Cardiac septum (tissue), 1 donor: ENCODE measurements at places on chromosomes 16 and 17. TPM values are rescaled to one million over a fixed set of nuclear protein-coding genes. Genes with fewer than 3 reads are reported as not detected.

Gene ADCY9
- total RNA-seq: 44.0 TPM

Gene CCT6B
- total RNA-seq: 2.2 TPM

Gene GNAO1
- 13.0 TPM for total RNA-seq

Gene EFCAB5
- total RNA-seq: not detected

Gene ARL5C
- not detected for total RNA-seq

Gene PLA2G10
- not detected for total RNA-seq

Gene CA7
- not detected for total RNA-seq

Gene MGAT5B
- 0.13 TPM for total RNA-seq

Gene ZFP3
- total RNA-seq: 12.6 TPM

Gene PGAP6
- 42.8 TPM for total RNA-seq

Gene GP1BA
- total RNA-seq: not detected

Gene SBK1
- 1.9 TPM for total RNA-seq

Gene HSPB9
- total RNA-seq: not detected

Gene TBC1D28
- not detected for total RNA-seq

Gene ANKRD13B
- 8.1 TPM for total RNA-seq

Gene SLC12A3
- total RNA-seq: not detected

Gene NHERF2
- 183 TPM for total RNA-seq

Gene ANKRD40CL
- total RNA-seq: not detected

Gene SLC13A5
- total RNA-seq: 0.11 TPM

Gene ZP2
- total RNA-seq: not detected

Gene ADAP2
- 6.8 TPM for total RNA-seq

Gene ITGAX
- 5.9 TPM for total RNA-seq

Gene RAMP2
- total RNA-seq: 45.8 TPM

Gene LDAF1
- total RNA-seq: 104 TPM

Gene CACNG3
- not detected for total RNA-seq

Gene KRTAP4-16
- total RNA-seq: not detected

Gene TBC1D3H
- total RNA-seq: not detected

Gene KRT20
- not detected for total RNA-seq

Gene PRR35
- not detected for total RNA-seq

Gene TMEM238L
- not detected for total RNA-seq

Gene PCYT2
- total RNA-seq: 47.1 TPM

Gene NLE1
- total RNA-seq: 3.8 TPM

Gene UNC13D
- total RNA-seq: 7.9 TPM

Gene GCGR
- total RNA-seq: not detected

Gene SLC9A5
- 1.1 TPM for total RNA-seq

Gene KRTAP1-3
- not detected for total RNA-seq

Gene SLC2A4
- total RNA-seq: 73.5 TPM

Gene TNP2
- total RNA-seq: not detected

Gene SLC5A11
- not detected for total RNA-seq

Gene KRT40
- total RNA-seq: not detected

Gene C16orf89
- total RNA-seq: 8.9 TPM

Gene ANKFN1
- total RNA-seq: not detected

Gene PIK3R5
- total RNA-seq: 2.0 TPM

Gene FOXC2
- 2.6 TPM for total RNA-seq

Gene CDRT15L2
- not detected for total RNA-seq

Gene SOCS7
- 17.8 TPM for total RNA-seq
